ENCODE measurements at places on chromosomes 3 and 15.

DNA sequence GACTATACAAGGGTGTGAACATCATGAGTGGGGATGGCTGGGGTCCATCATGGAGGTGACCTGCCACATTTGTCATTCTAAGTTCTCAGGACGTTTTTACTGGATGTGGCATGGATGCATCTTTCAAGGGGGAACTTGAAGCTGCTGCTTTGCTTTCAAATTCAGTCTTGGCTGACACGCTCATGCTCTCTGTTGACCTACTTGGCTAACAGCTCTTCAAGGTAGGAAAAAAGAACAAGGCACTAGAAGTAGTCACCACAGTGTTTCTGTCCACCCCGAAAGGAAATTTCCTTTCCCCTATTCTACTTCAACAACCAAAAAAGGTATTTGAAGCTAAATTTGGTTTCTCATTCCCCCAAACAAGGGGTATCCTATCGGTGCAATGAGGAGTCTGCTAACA is 15.0 kb downstream of the STIMATE start:
- no peak for DNase-seq

DNA sequence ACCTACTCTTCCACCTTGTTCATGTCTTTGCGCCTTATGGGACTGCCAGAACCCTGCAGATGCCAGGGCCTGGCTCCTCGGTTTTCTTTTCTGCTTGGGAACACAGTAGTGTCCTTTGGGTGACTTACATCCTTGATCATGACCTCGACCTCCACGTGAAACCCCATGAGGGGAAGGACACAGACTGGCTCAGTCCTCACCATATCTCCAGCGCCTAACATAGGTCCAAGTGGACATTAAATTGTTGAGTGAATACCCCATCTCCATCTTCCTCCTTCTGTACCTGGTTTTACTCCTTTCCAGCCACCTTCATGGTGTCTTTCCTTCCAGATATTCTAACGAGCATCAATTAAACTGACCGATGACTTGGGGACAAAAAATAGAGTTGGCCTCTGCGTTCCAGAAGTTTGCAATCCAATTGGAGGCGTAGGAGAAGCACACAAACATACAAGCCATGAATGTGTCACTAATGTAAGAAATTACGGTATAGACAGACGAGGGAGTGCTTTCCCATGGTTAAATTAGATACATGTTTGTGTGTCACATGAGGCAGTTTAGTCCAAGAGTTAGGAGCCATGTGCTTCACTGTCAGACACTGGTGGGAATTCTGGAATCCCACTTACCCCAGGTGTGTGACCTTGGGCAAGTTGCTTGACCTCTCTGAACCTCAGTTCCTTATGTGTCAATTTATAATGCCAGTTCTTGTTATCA is 907 bp upstream of the HERC1 start:
- no peak for DNase-seq

DNA sequence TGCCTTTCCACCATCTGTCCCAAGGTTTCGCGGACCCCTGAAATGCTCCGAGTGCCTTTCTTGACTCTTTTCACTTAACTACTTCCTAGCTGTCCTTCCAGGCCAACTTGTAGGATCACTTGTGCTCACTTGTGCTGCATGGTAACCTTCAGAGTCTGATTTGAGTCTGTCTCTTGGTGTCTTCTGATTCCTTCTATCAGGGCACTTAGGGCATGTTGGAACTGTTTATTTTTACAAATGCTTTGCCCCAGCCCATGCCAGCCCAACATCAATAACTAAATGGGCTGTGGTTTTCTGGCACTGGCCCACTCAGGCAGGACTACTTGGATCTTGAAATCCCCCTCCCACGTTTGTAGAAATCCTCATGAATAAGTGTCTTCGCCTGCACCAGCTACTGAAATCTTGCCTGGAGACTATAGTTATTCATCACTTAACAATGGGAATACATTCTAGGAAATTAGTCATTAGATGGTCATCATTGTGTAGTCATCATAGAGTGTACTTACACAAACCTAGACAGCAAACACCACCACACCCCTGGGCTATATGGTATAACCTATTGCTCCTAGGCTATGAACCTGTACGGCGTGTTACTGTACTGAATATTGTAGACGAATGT is 123.1 kb upstream of the STRIT1 start:
- DNase-seq: no peak

DNA sequence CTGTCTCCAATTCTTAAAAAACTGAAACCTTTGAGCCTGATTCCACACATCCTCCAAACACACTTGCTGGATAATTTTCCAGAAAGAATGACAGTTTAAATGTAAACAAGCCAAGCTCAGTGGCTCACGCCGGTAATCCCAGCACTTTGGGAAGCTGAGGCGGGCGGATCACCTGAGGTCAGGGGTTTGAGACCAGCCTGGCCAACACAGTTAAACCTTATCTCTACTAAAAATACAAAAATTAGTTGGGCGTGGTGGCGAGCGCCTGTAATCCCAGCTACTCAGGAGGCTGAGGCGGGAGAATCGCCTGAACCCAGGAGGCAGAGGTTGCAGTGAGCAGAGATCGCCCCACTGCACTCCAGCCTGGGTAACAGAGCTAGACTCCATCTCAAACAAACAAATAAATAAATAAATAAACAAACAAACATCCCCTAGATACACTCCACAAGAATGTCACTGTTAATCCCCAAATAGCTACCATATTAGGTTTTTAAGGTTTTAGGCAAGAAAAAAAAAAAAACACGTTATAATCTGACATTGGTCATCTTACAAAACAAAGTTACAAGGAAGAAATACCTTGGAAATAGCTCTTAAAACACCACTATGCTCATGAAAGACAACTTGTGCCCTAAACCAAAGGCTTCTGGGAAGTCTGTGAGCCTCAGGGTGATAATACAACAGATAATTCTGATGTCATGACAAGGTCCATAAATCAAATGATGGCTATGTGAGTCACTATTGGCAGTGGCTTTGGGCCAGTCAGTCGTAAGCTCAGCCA is 13.2 kb downstream of the TNIK start:
- DNase-seq: no peak

GRCh38 chr3:152054315-152054714 is 180.9 kb downstream of the SUCNR1 start:
- no peak for DNase-seq

DNA sequence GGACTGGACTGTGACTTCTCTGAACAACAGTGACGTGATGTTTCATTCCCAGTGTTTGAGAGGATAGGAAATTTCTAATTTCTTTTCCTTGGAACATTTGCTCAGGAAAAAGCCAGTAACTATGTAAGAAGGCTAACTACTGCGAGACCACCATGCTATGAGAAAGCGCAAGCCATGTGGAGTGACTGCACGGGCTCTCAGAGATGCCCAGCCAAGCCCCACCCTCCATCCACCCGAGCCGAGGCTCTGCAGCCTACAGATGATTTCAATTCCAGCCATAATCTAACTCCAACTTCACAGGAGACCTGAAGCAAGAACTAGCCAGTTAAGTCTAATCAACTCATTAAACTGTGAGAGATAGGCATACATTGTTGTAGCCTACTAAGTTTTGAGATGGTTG is 124.3 kb downstream of the GREM1 start:
- DNase-seq: no peak

DNA sequence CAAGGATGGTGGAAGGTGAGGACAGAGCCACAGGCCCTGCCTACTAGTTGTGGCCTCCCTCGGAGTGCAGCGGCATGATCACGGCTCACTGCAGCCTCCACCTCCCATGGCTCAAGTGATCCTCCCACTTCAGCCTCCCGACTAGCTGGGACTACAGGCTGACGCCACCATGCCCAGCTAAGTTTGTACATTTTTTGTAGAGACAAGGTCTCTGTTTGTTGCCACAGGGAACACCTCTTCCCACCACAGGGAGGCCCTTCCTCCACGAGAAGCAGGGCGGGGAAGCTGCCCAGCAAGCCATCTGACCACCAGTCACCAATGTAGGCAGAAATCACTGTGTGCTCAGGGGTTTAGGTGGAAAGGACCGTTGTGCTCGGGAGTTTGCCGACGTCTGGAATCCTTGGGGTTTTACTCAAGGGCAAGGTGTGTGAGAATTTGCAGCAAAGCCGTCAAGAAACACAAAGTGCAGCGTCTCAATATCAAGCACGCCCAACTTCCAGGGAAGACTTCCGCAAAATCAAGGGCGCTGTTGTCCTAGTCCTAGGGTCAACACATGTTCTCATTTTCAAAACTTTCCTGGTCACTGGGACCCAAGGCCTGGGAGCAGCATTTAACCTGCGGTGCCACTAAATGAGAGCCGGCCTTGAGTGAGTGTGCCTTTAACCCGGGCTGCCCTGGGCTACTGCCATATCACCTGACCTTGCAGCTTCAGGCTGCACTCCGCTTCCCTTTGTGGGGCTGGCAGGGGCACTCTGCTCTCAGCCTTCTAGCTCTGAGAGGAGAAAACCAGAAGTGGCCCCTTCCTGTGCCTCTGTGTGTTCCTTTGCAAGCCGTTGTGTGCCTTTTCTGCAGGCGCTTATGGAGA is 65.7 kb downstream of the SLC12A8 start:
- peak; percentile 75 for DNase-seq

DNA sequence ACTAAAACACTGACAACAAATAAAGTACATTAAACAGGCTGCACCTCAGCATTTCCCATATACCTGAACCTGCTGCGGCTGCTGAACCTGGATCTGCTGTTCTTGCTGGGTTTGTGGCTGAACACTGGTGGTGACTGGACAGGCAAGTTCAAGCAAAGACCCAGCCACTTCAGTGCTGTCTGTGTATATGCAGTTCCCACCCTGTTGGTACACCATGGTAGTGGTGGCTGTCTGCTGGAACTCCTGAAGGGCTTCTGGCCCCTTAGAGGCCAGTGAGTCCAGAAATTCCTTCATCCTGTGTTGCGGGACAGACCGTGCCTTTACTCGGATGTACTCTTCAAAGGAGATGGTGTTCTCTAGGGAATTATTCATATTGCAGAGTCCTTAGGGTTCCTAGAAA is 17.2 kb downstream of the QRICH1 start:
- DNase-seq: no peak

DNA sequence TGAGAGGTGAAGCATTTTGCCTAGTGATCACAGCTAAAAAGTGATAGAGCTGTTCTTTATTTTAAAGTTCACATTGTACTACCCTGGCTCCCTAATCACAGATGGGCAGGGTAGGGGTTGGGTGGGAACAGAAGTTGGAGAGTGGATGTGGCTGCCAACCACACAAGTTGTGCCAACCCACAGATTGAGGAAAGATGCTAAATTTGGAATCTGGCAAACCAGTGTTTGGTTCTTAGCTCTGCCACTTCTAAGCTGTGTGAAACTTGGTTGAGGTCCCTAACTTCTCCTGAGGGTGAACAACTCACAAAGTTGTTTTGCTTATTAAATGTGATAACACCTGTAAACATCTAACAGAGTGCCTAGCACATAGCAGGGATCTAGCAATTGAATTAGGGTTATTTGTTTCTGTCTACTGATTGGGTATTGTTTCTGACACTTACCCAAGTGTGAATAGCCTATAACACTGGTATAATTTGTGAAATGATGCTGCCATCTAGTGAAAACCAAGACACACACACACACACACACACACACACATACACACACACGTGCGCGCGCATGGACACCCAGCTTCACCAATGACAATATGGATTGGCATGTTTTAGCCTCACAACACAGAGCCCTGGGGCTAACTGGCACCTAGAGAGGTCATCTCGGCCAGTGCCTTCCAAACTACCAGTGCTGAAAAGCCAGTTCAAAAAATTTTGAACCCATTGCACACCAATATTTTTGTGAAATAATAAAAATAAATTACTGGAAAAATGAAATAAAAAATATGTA is 25.3 kb downstream of the ADGRG7 start:
- DNase-seq: no peak

GRCh38 chr15:68924866-68925560 is 5.3 kb upstream of the SPESP1 start:
- DNase-seq: no peak
